ENCODE measurements at places on chromosomes 5 and 9.

DNA sequence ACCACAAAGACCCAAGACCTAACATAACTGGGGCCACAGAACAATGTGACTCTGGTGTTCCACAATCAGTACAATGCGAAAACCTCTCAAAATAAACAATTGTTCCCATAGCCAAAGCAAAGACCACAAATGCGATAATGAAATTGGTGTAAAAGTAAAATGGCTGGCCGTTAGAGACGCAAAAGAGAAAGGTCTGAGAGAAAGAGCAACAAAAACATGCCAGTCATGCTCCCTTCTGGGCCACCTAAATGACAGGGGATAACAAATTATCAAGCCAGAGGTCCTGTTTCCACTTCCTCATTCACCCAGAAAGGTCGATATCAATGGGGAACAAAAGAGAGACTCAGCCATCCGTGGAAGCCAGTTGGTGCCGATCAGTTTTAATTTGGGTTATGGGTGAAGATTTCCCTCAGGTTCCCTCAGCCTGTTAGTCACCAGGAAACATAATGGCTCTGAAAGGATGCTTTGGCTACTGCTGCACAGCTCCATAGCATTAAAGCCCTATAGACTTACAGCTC is 9.2 kb upstream of the CFAP95 start:
- no peak for DNase-seq

DNA sequence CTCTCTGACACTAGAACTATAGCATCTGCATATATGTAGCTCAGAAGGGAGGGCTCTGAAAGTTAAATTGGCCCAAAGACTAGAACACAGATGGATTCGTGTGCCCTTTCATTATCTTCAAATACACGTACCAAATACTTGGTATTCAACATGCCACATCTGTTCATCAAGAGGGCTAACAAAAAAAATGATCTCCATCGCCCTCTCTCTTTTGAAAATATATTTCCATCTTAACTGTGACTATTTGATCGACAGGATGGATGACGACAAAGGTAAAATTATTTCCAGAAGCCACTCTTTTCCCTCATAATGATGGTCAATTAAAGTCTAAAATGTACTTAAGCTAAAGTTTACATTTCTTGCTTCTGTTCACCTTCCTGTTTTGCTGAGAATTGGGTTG is 77.0 kb downstream of the SEMA6A start:
- no peak for DNase-seq

- peak; percentile 5 for DNase-seq
These were observed 77.4 kb downstream of the SEC61B start for GRCh38 chr9:99299211-99300102.

DNA sequence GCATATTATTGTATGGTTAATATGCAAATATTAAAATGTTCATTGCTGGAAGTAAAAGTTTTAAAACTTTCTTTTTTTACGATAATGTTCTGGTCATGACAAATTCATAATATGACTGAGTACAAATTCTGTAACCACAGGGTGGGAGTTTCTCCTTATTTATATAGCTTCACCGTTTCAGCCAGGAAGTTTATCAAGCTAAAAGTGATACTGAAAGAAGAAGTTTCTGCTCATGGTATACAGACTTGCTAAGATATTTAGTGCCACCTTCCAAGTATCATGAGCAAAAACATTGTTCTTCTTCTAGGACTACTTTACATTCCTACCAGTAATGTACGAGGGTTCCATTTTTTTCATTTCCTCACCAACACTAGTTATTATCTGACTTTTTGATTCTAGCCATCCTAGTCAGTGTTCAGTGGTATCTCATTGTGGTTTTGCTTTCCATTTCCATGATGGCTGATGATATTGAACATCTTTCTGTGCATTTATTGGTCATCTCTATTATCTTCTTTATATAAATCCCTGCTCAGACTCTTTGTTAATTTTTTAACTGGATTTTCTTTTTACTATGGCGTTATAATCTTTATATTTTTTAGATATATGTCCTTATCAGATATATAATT is 94.2 kb upstream of the PRRC1 start:
- DNase-seq, result no peak

DNA sequence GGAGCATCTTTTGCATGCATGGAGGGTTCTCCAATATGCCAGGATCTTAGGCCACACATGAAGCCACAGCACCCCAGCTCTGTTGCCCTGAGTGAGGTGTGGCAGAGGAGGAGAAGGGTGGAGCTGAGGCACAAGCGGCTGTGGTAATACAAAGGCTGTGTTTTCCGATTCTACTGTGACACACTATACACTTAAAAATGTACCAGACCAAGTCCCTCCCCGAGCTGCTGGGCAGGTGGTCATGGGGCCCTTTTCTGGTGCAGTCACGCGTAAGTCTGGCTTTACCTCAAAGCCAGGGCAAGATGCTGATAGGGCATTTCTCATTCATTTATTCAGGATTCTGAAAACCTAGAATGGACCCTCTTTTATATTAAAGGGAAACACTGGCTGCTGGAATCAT is 3.7 kb downstream of the ADGRV1 start:
- DNase-seq, result no peak

DNA sequence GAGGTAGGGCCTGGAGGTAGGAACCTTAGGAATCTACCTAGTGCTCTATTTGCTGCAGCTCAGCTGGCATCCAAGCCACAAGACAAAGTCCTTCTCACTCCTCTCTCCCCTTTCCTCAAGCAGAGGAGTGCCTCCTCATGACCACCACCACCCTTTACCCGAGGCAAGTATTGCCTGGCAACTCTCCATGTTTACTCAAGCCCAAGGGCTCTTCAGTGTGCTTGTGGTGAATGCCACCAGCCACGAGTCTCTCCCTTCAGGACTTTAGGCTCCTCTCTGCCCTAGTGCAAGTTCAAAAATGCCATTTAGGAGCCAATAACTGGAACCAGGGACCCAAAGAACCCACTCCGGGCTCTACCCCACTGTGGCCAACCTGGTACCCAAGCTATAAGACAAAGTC is 514.5 kb upstream of the RGMB start:
- no peak for DNase-seq

DNA sequence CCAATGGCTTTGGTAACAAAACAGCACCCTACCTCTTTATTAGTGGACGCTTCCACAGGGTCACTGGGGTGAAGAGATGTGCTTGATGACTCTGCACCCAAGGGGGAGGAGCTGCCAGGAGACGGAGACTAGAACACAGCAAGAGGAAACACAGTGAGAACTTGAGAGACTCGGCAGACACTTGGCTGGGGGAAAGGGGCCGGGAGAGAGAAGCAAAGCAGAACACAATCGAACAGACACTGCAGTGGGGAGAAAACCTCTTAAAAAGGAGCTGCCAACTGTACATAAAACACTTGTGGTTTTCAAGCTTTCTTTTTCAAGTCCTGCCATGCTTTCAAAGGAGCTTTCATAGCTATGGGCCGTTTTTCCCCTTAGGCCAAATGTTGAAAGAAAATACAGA is 151.0 kb downstream of the ENTREP1 start:
- no peak for DNase-seq

DNA sequence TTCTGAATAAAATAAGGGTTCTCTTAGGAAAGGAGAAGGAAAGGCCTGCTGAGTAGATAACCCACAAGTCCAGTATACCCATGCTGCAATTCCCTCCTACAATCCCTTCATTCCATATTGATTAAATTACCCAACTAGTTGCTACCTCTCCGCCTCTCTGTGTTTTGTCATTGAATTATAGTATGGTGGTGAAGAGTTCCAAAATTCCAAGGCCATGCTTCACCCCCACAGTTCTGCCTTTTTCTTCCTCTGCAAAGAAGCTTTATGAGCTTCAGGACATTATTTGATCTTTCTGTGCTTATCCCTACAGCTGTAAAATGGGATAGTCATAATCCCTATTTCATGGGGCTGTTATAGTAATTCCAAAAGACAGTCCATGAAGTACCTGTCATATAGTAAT is 215.6 kb downstream of the ACTL7B start:
- DNase-seq, result no peak

DNA sequence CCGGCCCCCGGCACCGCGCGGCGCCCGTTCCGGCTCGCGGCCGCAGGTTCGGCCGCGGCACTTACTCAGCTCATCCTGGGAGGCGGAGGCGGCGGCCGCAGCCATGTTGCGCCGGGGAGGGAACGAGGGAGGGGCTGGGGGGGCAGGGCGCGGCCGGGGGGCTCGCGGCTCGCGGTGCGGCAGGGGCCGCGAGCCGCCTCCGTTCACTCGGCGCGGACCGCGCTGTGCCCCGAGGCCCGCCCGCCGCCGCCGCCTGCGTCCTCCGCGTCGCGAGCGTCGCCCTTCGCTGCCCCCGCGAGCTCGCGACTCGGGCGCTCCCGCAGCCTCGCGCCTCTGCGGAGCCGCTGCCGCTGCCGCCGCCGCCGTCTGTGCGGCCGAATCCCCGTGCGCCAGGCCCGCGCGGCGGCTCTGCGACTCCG is 735 bp downstream of the ECPAS start:
- DNase-seq, result no peak

GRCh38 chr5:109546461-109546860 is 136.7 kb upstream of the PJA2 start:
- DNase-seq, result no peak

GRCh38 chr9:107460153-107461023 is 29.2 kb downstream of the KLF4 start:
- no peak for DNase-seq

DNA sequence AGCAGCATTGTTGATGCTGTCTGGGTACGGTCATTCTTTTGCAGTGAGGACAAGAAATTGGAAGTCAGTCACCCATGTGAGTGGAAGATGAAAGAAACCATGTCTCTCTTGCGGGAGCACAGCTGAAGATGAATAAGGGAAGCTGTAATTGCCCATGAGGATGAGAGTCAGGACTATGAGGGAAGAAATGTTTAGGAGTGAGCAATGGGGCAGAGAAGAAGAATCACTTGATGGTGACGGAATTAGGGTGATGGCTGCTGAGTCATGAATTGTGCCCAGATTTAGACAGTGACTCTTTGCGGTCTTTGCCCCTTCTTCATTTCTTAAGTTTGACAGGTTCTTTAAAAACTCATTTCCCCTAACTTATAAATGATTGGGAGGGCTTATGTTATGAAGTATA is 183.3 kb downstream of the MAST4 start:
- peak; percentile 9 for DNase-seq

DNA sequence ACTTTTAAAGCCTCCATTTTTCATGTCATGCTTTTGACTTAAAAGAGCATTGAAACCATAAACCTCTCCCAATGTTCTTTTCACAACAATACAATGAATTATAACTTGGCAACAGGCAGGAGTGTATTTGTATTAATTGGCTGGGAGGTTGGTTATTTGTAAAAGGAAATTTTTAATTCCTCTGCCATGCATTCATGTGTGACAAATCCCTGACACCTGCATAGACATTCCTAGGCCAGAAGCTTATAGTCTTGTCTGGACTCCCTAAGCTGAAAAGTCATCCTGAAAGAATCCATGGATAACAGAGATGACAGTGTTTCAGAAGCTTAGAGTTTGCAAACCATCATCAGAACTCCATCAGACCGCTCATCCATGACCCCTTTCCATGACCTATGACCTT is 76.3 kb upstream of the PTGER4 start:
- peak; percentile 61 for DNase-seq

- no peak for DNase-seq
These were observed 216.0 kb upstream of the KLF4 start for GRCh38 chr9:107705521-107705920.

- DNase-seq, result no peak
These were observed 94.4 kb downstream of the TRIO start for GRCh38 chr5:14237317-14238086.

GRCh38 chr5:90307322-90307721 is 102.2 kb downstream of the CETN3 start:
- no peak for DNase-seq

- no peak for DNase-seq
These were observed 55.8 kb downstream of the NSD1 start for GRCh38 chr5:177189416-177189815.

- DNase-seq, result peak; percentile 32
These were observed 182.8 kb upstream of the TARS1 start for GRCh38 chr5:33257807-33258429.

GRCh38 chr9:86368871-86369521 is 14.8 kb upstream of the TUT7 start:
- no peak for DNase-seq

DNA sequence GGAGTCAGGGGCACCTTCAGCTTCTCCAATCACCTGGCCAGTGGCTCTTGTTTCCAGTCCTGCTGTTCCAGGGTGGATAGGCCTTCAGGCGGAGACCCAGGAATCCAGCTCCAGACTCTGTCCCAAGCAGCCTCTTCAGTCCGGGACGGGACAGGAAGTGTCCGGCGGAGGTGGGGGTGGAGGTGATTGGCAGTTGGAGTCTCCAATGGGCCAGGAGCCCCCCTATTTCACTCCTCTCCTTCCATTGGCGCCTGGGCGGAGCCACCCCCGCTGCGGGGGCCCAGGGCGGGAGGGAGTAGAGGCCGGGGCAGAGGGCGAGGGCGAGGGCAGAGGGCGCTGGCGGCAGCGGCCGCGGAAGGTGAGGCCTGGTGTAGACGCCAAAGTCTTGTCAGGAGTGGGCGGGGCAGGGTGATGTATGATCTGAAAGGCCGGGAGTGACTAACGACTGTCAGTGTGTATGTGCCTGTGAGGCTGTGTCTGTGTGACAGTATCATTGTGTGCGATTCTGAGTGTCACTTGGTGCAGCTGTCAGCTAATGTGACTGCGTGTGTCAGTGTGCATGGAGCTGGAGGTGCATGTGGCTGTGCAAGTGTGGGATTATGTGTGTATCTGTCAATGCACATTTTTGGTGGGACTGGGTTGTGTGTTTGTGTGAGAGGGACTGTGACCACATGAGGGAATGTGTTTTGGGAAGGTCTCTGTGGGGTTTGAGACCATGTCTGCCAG is at the start of gene IL11RA:
Gene IL11RA (plus strand): TSS at position 310 of the 726 bp plus-strand sequence. CDS start 3,033 bp downstream, outside the sequence.
- peak; percentile 90 for DNase-seq

GRCh38 chr9:78438211-78438610 is 141.3 kb downstream of the PSAT1 start:
- DNase-seq, result no peak

DNA sequence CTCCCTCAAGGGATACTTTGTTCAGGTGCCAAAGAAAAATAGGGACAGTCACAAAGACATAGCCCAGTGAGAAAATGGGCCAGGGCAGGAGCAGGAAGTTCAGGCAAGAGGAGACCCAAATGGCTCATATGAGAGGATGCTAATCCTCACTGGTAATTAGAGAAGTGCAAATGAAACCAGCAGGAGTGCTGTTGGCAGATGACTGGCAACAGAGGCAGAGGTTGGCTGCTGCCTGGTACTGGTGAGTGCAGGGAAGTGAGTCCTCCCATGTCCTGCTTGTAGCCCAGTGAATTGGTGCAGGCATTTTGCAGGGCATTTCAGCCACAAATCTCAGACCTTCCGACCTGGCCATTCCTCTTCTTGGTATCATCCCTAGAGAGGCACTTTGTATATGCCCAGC is 23.5 kb downstream of the ODF2 start:
- DNase-seq, result no peak

DNA sequence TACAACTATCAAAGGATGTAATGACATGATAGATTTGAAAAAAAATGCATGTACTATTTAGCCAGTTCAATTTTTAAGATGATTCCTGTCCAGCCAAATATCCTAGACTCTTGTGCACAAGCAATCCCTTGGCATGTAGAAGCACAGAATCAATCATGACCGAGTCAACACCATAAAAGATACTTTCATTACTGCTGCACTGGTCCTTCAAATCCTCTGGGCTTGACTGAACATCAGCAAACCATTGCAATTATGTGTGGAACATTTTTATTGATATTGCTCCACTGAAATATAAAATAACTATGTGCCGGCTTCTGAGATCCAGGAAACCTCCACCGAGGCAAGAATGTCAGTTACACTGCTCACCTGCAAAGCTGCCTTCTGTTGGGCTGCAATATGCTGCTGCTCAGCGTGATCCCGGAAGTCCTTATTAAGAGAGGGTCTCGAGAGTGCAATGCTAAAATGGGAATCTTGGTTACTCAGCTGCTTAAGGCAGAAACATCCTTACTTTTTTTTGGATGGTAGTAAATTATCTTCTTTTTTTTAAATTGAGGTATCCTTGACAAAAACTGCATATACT is 28.7 kb downstream of the INIP start:
- DNase-seq, result no peak

Measured in Caki2 (cell line).